ENCODE measurements at places on chromosomes 4 and X. TPM values are rescaled to one million over a fixed set of nuclear protein-coding genes. Genes with fewer than 3 reads are reported as not detected.

SSX4 gene
- total RNA-seq, result not detected

ANK2 gene
- 6.2 TPM for total RNA-seq

MAGEC3 gene
- total RNA-seq, result not detected

TBX22 gene
- not detected for total RNA-seq

NKX3-2 gene
- 0.37 TPM for total RNA-seq

SPIN2B gene
- total RNA-seq, result 17.1 TPM

ANXA10 gene
- total RNA-seq, result not detected

GAGE1 gene
- total RNA-seq, result not detected

EPHA5 gene
- 0.24 TPM for total RNA-seq

VCX gene
- not detected for total RNA-seq

NAP1L5 gene
- total RNA-seq, result 5.4 TPM

CLNK gene
- total RNA-seq, result not detected

MORF4L2 gene
- total RNA-seq, result 666 TPM

TMEM150C gene
- total RNA-seq, result 3.6 TPM

CENPVL2 gene
- not detected for total RNA-seq

MAGEE2 gene
- not detected for total RNA-seq

BMPR1B gene
- total RNA-seq, result not detected

BEND2 gene
- not detected for total RNA-seq

HTN3 gene
- total RNA-seq, result not detected

GUCY1B1 gene
- 34.4 TPM for total RNA-seq

ASB12 gene
- total RNA-seq, result not detected

SAGE1 gene
- not detected for total RNA-seq

NALF2 gene
- 4.4 TPM for total RNA-seq

ANKRD50 gene
- 6.0 TPM for total RNA-seq

ZAR1 gene
- total RNA-seq, result not detected

TRIM61 gene
- not detected for total RNA-seq

GRIA3 gene
- total RNA-seq, result not detected

SFRP2 gene
- not detected for total RNA-seq

DCHS2 gene
- not detected for total RNA-seq

ATP1B4 gene
- total RNA-seq, result not detected

PAGE2 gene
- total RNA-seq, result not detected

NLGN4X gene
- not detected for total RNA-seq

LONRF3 gene
- not detected for total RNA-seq

BST1 gene
- 0.80 TPM for total RNA-seq

CSN1S1 gene
- total RNA-seq, result not detected

DMRTC1 gene
- total RNA-seq, result not detected

TRIM75 gene
- total RNA-seq, result not detected

AMOT gene
- not detected for total RNA-seq

GABRG1 gene
- not detected for total RNA-seq

PWWP3B gene
- total RNA-seq, result not detected

ARHGAP6 gene
- total RNA-seq, result not detected

DIPK2B gene
- not detected for total RNA-seq

CXCL8 gene
- not detected for total RNA-seq

SORCS2 gene
- not detected for total RNA-seq

NLRP2B gene
- not detected for total RNA-seq

CT45A3 gene
- 1.7 TPM for total RNA-seq

WDR19 gene
- 34.7 TPM for total RNA-seq

ARHGAP36 gene
- total RNA-seq, result not detected

C4orf50 gene
- not detected for total RNA-seq

LPAR4 gene
- not detected for total RNA-seq

MAGEA10 gene
- total RNA-seq, result not detected

OPHN1 gene
- total RNA-seq, result 1.7 TPM

SCLT1 gene
- 10.7 TPM for total RNA-seq

NWD2 gene
- not detected for total RNA-seq

LANCL3 gene
- not detected for total RNA-seq

ITGB1BP2 gene
- total RNA-seq, result 0.31 TPM

COX7B2 gene
- total RNA-seq, result not detected

HDX gene
- 1.7 TPM for total RNA-seq

MAGEB1 gene
- total RNA-seq, result not detected
